Activated T-cell treated with anti-CD3 and anti-CD28 coated beads, Interleukin-2, amount 50 U/mL, for 24 hours (primary cell): ENCODE measurements at places on chromosomes 6 and 20.
A peak's percentile ranks its signal among the peaks of the same experiment; 100 is the strongest.

DNA sequence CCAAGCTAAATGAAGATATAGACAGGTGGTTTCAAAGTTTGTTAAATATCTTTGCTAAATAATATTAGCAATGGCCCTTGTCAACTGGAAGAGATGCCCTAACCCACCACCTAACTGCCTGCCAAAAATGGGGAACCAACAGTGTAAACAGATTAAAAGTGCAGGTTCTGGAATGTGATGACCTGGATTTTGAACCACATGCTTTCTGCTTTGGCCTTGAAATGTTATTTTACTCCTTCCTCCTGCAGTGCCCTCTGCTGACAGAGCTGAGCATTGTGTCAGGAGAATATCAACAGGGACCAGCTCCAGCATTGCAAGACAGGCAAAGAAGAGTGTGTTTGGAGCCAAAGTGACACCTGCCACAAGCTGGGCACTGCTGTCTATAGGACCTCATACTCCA, 226.6 kb downstream of the MYLK4 start:
- no peak for DNase-seq

GRCh38 chr6:160344271-160344670, 3.9 kb upstream of the SLC22A3 start:
- no peak for DNase-seq

DNA sequence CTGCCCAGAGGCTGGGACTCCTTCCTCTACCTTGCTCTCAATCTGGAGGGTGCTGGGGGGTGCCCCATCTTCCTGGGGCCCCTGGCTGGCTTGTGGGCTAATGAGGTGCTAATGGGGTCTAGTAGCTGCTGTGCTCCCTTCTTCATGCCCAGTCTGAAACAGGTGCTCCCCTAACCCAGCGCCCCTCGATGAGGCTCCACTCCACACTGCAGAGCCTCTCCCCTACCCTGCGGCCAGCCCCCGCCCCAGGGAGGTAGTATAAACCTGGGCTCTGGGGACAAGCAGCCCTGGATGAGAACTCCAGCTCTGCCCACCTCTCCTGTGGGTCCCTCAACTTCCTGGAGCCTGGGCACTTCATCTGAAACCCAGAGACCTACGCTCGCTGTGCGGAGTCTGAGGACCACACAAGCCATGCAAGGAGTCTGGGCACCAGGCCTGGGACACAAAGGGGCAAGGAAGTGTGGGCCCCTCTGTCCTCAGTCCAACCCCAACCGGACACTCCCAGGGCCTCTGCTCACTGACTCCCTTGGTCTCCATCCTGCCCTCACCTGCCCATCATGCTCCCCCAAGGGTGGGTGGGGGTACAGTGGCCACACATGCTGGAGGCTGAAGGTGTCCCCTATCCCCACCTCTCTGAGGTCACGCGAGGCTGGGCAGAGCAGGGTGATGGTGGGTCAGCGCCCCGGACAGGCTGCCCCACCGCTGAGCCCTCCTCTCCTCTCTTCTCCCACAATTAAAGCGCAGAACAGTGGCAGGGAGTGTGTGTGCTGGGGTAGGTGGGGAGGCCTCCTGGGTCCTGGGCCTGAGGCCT, 6.1 kb downstream of the RPL10A start:
- DNase-seq, result peak; percentile 52

DNA sequence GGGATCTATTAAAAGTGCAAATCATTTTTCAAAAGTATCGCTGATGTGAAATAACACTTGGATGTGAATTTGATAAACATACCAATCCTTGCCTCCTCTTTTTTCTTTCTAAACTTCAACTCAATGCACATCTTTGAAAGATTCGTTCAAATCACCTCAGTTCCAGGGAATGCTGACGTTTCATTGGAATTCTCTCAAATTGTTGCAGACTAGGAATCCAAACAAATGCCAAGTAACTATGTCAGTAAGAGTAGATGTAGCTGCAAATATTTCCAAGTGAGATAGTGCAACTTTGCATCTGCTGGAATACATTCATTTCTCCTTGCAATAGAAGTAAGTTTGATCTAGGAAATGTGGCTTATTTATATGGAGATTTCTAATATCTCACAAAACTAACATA, 220.7 kb downstream of the FUT9 start:
- DNase-seq, result no peak

- DNase-seq, result no peak
These were observed 2.9 kb downstream of the POU3F2 start for GRCh38 chr6:98836962-98837944.

DNA sequence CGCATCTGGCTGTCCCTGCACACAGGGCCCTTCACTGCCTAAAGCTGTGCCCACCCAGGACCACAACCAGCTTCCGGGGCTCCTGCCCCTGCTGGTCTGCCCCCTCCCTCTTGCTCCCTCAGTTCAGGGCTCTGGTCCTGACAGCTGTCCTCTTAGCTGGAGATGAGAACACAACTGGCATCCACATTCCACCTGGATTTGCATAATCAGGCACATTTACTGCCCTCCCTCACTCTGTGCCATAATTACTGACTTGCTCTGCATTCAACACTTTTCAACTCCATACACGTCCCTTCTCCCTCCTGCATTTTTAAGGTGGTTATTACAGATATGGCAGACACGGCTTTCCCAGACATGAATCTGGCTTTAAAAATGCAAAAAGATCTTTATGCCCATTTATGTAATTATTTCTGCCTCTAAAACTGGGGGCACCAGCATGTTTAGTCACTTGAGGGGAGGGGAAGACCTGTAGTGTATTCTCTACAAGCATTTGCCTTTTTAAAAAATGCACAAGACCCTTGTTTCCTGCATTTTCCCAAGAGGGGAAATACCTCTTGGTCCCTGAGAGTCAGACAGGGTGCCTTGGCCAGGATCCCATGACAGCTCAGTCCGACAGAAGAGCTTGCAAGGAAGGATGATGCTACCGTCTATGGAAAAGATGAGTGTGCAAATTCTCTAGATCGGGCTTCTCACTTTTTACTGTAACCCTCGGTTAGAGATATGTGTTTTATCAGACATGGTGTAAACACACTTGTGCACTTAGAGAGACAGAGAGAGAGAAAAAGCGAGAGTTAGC, 401.8 kb downstream of the PREX1 start:
- DNase-seq, result no peak
